ENCODE measurements at places on chromosomes 4 and X.

- DNase-seq: no peak
Observed at GRCh38 chr4:75653845-75654503, 19.2 kb downstream of the G3BP2 start.

GRCh38 chrX:12249997-12250396, 111.7 kb downstream of the FRMPD4 start:
- DNase-seq: no peak

DNA sequence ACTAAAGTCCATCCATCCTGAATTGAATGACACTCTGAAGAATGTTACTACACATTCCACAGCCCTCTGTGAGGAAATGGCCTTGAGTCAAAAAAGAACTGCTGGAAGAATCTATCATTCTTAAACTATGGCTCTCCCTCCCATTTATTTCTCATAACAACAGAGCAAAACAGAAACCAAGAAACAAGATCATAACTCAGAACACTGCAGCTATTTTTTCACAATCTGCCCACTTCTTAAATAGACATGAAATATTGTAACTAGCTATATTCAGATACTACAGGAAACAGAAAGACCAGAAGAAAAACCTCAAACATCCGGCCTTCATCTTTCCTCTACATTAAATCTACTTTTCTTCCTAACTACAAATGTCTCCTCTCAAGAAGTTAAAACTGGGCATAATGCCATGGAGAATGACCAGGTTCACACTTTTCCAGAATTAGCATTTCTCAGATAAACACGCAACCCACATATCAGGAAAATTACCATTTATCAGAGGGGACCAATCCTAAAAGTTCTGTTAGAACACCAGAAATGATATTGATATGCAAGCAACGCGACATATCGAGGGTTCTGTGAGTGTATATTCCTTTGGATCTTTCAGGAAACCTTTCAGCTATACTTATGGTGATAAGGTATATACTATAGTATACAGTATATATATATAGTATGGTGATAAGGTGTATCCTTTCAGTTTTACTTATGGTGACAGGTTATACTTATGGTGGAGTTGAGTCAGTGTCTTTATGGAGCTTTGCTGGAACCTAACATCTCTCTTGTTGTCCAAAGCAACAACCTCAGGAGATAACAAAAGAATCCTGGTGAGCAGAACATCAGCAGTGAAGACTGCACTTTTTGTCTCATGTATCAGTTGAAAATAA, 60.4 kb upstream of the IRF2 start:
- DNase-seq: peak; percentile 49

DNA sequence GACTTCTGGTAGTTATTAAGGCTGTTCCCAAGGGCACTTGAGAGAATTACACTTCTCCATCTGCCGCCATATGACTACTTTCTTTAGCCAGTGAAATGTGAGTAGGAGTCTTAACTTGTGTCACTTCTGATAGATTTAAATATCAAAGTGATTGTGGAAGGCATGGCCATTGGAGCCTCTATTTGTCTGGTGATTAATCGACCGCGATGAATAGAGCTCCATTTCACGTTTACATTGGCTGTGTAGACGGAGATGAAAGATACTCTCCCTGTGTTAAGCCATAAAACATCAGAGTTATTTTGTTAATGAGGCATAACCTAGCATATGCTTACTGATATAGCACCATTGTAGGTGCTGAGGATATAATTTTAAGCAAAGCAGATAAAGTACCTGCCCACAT, 852.4 kb downstream of the CCSER1 start:
- no peak for DNase-seq

- no peak for DNase-seq
Observed at GRCh38 chrX:16635040-16635439, 14.9 kb upstream of the S100G start.

DNA sequence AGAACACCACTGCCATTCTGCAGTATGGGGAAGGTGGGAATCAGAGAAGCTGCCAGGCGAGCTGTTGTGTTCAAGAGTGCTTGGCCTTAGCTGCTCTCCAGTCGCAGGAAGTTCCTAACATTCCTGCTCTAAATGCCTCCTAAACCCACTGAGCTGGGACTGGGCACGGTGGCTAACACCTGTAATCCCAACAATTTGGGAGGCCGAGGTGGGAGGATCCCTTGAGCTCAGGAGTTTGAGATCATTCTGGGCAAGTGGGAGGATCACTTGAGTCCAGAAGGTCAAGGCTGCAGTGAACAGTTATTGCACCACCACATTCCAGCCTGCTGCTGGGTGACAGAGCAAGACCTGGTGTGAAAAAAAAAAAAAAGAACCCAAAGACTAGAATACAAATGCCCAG, 690.3 kb upstream of the FAM241A start:
- no peak for DNase-seq

DNA sequence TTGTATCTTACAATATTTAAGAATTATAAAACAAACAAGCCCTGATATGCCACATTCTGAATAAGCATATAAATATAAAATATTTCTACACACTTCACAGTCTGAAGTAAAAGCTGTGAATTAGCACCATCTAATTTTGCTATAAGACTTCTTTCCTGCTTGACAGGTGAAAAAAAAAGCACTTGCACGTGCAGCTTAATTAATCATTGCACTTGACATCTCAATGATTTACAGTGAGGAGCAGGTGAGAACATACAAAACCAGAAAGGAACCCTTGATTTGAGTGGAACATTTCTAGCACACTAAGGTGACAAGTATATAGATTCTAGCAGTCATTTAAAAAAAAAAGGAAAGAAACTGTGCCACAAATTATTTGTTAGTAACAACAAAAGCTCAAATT, 47.9 kb downstream of the CHIC2 start:
- DNase-seq: no peak

GRCh38 chrX:100863326-100863864, 10.8 kb downstream of the NOX1 start:
- DNase-seq: no peak

GRCh38 chr4:25454476-25454875, 77.4 kb downstream of the ANAPC4 start:
- no peak for DNase-seq

DNA sequence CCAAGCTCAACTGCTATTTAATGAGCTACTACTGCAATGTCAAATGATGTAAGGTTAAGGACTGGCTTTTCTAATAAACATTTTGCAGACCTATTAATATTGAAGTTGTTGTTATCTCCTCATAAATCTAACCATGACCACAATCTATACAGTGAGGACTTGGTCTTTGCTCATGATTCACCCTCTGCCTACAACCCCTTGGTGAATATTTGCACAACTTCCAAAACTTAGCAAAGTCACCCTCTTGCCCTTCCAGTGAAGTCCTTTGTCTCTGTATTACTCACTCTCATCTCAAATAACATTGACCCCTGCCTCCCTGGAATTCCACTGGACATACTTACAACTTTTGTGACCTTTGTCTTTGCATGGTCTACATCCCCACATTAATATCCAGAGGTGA, 204.5 kb downstream of the KCNIP4 start:
- no peak for DNase-seq

- DNase-seq: no peak
Observed at GRCh38 chr4:10606483-10607155, 77.9 kb downstream of the CLNK start.

- DNase-seq: no peak
Observed at GRCh38 chrX:327660-328126, 9.1 kb upstream of the GTPBP6 start.

- peak; percentile 52 for DNase-seq
Observed at GRCh38 chr4:46975812-46976553, 17.4 kb downstream of the GABRA4 start.

DNA sequence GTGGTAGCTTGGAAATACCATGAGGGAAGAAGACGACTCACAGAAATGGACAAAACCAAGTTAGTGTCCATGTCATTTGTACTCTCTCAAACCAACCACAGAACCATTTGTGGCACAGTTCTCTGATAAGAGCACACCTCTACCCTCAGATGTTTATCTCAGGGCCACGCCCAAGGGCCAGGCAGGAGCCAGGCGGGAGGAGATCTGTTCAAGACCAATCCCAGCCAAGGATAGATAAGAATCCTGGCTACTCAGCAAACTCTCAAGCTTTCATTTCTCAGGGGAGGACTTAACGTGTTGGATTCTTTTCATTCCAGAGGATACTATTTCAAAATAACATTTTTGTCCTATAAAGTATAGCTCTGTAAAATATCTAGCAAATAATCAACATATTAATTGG, 95.0 kb downstream of the NYX start:
- DNase-seq: no peak

DNA sequence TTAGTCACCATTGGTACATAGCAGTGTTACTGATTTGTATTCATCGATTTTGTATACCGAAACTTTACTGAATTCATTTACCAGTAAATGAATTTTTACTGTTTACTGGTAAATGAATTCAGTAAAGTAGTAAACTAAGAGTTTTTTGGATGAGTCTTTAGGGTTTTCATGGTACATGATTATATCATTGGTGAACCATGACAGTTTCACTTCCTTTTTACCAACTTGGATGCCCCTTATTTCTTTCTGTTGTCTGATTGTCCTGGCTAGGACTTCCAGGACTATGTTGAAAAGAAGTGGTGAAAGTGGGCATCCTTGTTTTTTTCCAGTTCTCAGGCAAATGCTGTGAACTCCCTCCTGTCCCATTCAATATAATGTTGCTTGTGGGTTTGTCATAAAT, 494.9 kb downstream of the GALNTL6 start:
- DNase-seq: no peak

- DNase-seq: peak; percentile 73
Observed at GRCh38 chrX:49237060-49237459, 1.8 kb downstream of the CCDC22 start.

- DNase-seq: no peak
Observed at GRCh38 chrX:9318766-9319165, 146.1 kb upstream of the TBL1X start.

DNA sequence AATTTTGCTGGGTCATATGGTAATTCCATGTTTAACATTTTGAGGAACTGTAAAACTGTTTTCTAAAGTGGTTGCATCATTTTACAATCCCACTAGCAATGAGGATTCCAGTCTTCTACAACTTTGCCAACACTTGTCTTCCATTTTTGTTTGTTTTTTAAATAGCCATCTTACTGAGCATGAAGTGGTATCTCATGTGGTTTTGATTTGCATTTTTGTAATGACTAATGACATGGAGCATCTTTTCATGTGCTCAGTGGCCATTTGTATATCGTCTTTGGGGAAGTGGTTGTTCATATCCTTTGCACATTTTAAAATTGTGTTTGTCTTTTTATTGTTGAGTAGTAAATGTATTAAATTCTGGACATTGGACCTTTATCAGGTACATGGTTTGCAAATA, 94.7 kb downstream of the TMEM131L start:
- DNase-seq: no peak

GRCh38 chr4:41267997-41268396, 11.3 kb downstream of the UCHL1 start:
- no peak for DNase-seq

- no peak for DNase-seq
Observed at GRCh38 chr4:144178414-144178813, 37.9 kb upstream of the GYPA start.

DNA sequence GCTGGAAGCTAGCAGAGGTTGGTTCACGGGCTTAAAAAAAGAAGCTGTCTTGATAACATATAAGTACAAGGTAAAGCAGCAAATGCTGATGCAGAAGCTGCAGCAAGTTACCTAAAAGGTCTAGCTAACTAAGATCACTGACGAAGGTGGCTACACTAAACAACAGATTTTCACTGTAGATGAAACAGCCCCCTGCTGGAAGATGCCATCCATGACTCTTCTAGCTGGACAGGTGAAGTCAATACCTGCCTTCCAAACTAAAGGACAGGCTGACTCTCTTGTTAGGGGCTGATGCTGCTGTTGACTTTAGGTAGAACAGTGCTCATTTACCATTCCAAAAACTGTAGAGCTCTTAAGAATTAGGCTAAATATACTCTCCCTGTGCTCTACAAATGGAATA, 99.5 kb downstream of the FBXW7 start:
- DNase-seq: no peak

DNA sequence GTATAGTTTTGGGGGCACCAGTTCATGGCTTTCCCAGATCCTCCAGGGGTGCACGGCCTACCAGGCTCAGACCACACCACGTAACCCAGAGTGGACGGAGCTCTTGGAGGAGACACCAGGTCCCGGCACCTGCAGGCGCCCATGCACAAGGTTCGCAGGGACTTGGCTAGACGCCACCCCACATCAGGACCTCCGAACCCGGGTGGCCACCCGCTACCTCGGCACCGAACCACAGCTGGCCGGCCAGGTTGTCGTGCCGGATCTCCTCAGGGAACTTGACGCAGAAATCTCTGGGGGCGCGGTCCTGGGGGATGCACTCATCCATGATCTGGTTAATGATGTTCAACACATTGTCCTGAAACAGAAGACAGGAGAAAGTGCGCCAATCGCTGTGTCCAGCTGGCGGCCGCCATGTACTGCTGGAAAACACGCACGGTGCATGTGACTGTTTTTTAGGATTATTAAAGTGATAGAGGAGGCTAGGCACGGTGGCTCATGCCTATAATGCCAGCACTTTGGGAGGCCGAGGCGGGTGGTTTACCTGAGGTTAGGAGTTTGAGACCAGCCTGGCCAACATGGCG, 77.1 kb downstream of the ZFYVE28 start:
- DNase-seq: no peak

GRCh38 chr4:76665153-76665552, 230.1 kb downstream of the SHROOM3 start:
- DNase-seq: no peak

GRCh38 chr4:55214172-55214571, 88.8 kb upstream of the KDR start:
- DNase-seq: no peak

DNA sequence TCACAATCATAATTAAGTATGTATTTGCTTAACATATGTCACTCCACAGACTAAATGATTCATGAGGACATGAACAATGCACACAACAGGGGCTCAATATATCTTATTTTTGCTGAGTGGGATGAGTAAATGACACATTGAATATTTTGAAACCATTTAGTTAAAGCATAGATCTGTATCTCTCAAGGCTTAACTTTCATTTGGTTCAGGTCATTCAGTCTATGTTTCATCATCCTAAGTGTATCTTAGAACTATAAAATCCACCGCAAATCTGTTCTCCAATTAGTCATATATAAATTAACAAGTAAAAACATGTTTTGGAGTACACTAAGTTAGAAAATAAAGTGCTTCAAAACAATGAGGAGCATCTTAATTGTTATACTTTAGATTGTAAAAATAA, 45.8 kb downstream of the AREG start:
- DNase-seq: no peak
